ENCODE measurements at places on chromosomes 16 and 17. TPM values are rescaled to one million over a fixed set of nuclear protein-coding genes. Genes with fewer than 3 reads are reported as not detected.

The CEP295NL gene
- 2.1 TPM for total RNA-seq

GRCh38 chr17:75116737-75117136 lies 7.0 kb downstream of the ARMC7 start:
- no peak for DNase-seq

- DNase-seq, result no peak
Measured at GRCh38 chr16:75458029-75458428, 6.5 kb downstream of the TMEM170A start.

DNA sequence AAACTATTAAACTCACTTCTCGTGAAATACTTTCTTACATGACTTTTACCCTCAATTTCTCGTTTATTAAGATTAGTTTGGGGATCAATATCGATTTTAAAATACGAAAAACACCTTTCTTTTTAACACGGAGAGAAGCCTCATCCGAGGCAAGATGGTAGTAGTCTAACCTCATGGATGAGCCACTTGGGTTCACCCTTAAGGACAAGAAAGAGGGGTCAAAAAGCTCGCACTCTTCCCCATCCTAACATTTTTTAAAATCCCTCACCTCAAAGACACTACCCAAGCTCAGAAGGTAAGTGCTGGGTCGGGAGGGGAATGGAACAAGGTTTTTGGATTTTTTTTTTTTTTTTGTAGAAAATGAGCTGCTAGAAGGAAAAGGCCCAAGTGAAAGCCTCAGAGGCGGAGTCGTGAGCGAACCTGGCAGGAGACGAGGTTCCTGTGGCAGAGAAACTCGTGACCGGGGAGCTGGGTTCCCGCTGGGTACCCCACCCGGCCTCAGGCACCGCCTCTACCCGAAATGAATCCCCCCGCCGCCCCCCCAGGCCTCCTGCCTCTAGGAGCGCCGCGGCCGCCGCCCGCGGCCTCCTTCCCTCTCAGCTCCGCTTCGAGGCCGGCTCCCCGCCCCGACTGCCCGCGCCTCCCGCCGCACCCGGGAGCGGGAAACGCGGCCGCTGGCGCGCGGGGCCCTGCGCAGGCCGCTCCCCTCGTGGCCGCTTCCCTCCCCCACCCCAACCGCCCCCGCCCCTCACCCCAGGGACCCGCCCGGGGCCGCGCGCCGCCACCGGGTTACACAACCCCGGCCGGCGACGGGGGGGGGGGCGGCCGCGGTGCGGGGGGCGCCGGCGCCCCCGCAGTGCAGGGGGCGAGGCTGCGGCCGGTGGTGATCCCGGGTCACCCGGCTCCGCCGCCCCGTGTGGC lies 1.6 kb downstream of the NUFIP2 start:
- DNase-seq, result peak; percentile 42

DNA sequence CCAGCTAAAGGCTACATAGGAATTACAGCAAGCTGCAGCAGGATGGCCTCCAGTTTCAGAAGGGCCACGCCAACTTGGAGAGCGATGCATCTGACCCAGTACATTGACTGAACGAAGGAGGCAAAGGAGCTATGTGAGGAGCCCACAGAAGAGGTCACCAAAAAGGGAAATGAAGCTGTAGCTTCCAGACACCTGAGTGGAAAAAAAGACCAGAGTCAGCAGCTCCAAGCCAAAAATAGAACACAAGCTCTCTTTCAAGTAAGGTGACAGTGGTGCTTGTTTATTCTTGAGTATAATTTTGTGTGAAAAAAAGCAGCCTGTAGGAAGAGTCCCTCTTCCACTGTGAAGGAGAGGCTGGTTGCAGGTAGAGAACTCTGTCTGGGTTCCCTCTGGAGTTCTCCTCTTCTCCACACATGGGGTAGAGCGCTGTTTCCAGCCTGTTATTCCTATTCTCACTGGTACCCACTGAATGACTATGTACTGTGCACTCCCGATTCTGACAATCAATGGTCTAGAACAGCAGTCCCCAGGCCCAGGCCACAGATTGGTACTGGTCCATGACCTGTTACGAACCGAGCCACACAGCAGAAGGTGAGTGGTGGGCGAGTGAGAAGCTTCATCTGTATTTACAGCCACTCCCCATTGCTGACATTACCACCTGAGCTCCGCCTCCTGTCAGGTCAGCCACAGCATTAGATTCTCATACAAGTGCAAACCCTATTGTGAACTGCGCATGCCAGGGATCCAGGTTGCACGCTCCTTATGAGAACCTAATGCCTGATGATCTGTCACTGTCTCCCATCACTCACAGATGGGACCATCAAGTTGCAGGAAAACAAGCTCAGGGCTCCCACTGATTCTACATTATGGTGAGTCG lies 15.1 kb downstream of the CCL4 start:
- peak; percentile 49 for DNase-seq

GRCh38 chr16:85187002-85187401 lies 74.7 kb upstream of the CIBAR2 start:
- no peak for DNase-seq

- DNase-seq, result peak; percentile 69
Measured at GRCh38 chr16:4313563-4314531, 2.0 kb upstream of the GLIS2 start.

GRCh38 chr16:55497558-55497957 lies 11.3 kb upstream of the LPCAT2 start:
- no peak for DNase-seq

GRCh38 chr16:24036614-24037013 lies 200.8 kb downstream of the PRKCB start:
- peak; percentile 69 for DNase-seq

- DNase-seq, result no peak
Measured at GRCh38 chr16:87645802-87646201, 43.5 kb downstream of the JPH3 start.

DNA sequence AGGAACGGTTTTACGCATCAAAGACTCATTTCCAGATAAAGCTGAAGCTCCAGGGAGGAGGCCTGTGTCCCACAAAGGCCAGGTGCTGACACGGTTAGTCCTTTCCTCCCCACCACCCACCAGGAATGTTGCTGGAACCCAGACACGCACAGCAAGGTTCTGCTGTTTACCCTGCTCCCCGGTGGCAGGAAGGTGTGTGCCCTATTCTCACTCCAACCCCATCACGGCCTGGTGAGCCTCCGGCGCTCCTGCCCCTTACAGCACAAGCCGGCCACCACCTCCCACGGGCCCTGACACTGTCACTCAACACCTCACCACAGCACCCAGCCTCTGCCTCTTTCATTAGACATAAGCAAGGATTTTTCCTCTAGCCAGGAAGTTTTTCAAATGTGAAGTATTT lies 47.8 kb downstream of the ANKRD11 start:
- DNase-seq, result no peak

GRCh38 chr16:89102041-89102471 lies 8.4 kb downstream of the ACSF3 start:
- no peak for DNase-seq

DNA sequence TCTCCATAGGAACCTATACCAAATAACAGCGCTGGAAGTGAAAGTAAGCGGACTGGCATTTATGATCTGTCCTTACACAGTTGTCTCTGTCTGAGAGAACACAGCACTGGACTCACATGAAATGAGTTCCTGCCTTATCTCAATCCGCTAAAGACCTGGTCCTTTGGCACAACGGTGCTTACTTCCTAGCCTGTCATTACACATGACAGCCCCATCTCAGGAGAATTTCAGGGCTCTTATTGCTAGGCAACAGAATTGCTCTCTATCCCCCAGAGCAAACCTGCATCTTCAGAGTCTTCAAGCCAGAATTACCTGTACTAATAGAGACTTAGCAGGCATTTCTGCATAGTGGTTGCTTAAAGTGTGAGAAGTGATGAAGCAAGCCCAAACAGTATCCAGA lies 4.3 kb downstream of the KCNJ2 start:
- no peak for DNase-seq

GRCh38 chr17:72244494-72244893 lies 123.7 kb downstream of the SOX9 start:
- no peak for DNase-seq

- peak; percentile 54 for DNase-seq
Measured at GRCh38 chr17:42804918-42805367, 6.3 kb downstream of the CNTD1 start.

DNA sequence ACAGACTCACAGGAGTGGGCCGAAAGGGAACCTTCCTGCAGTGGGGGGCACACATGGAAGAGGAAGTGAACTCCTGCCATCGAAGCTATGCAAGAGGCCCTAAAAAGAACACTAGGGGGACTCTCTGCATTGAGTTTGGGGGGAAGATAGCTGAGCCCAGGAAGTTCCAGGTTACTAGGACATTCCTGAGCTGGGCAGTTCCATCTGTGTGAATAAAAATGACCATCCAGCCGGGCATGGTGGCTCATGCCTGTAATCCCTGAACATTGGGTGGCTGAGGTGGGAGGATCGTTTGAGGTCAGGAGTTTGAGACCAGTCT lies 211.8 kb downstream of the ZNF423 start:
- DNase-seq, result peak; percentile 3

DNA sequence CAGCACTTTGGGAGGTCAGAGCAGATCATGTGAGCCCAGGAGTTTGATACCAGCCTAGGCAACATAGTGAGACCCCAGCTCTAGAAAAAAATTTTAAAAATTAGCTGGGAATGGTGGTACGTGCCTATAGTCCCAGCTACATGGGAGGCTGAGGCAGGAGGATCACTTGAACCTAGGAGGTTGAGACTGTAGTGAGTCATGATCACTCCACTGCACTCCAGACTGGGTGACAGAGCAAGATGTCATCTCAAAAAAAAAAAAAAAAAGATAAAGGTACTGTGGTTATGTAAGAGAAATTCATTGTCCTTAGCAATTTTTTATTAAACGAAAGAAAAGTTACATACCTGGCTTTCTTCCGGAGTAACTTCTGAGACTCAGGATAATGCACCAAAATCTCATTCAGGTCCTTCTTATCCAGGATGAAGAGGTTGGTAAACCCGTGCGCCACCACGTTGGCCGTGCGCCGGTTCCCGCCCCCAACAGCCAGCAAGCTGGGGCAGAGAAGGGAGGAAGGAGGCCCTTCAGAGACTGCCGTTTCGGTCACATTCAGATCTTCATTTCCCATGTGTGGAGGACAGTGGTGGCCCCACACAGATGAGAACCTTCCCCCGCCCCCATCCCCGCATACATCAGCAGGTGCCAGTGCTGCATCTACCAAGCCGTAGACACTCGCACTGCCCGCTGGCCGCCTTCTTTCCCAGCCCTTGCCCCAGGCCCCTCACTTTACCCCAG lies 73.7 kb downstream of the CNGB1 start:
- DNase-seq, result no peak

The POLDIP2 gene
- total RNA-seq, result 158 TPM

- DNase-seq, result peak; percentile 11
Measured at GRCh38 chr16:86307514-86307903, 202.8 kb upstream of the FOXF1 start.

- DNase-seq, result no peak
Measured at GRCh38 chr17:51907041-51907440, 251.5 kb downstream of the CA10 start.

DNA sequence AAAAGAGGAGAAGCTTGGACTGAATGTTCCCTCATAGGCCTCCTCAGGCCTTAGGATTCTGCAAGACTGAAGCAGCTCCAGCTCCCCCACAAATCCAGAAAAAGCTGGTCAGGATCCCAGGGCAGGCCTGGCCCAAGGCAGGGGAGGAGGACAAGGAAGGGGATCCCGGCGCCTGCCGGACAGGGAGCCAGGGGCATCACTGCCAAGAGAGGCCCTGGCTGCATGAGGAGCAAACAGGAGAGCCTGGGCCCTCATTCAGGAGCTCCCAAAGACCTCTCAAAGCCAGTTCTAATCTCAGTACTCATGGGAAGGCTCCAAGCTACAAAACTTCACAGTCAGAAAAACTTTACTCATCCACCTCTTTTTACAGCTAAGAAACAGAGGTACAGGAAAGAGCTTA lies 67.3 kb downstream of the ZNF423 start:
- no peak for DNase-seq

- DNase-seq, result no peak
Measured at GRCh38 chr17:74798239-74798707, 22.1 kb upstream of the NAT9 start.

DNA sequence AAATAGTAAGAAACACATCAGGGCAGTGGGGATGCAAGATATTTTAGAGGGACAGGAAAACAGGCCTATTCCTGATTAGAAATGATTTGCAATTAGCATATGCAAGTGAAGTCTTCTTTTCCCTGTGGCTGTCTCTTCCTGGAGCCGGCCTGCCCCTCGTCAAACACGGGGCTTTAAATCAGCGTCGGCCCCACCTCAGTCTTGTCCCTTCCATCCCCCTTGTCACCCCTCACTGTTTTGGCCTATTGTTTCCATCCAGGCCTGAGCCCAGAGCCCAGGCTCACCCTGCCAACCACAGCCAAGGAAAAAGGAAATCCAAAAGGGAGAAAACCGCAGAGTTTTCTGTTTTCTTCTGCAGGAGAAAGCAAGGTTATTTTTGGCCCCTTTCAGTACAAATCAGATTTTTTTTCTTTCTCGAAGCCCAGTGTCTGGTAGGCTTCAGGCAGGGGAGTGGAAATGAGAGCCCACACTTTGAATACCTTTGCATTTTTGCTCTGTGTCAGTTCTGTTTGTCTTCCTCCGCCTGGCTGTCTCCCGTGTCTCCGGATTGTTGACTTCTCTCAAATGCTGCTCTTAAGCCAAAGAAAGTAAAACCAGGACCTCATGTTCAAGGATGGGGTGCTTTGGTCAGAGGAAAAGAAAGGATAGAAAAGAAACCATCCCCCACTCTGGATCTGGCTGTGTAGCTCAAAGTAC lies 399.9 kb upstream of the CDH11 start:
- DNase-seq, result no peak

The XYLT1 gene
- total RNA-seq, result 0.10 TPM

- no peak for DNase-seq
Measured at GRCh38 chr17:5683241-5683640, 98.9 kb upstream of the NLRP1 start.

The CDRT4 gene
- not detected for total RNA-seq

- no peak for DNase-seq
Measured at GRCh38 chr16:19938536-19938935, 53.9 kb upstream of the GPRC5B start.

DNA sequence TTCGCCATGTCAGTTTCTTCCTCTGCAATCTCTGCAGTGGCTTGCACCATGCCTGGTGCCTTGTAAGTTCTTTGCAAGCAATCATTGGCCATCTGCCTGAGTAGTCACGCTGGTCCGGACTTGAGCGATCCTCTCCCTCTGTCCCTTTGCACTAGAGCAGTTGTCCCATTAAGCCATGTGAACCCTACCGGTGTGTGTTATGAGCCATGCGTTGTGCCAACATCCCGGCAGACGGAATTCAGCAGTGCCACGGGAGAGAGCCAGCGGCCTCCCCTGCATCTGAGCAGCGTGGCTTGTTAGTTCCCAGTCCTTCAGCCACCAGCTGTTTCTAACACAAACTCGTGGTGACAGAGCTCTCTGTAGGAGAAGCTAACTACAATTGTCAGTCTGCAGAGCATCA lies 275.1 kb upstream of the HSBP1 start:
- DNase-seq, result no peak

The ACE gene
- not detected for total RNA-seq

DNA sequence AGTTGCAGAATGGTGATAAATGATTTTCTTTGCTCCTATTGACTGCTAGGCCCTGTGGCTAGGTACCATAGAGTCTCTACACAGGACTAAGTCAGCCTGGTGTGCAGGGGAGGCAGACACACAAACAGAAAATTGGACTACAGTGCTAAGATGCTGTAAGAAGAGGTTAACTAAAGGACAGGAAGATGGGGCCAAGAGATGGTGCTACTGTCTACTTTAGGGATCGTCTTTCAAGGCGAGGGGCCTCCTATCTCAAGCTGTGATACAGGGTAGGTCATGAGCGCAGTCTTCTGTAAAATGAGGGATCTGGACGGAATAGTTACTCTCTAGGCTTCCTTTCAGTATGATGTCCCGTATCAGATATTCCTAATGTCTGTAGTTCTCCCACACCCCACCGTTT lies 817 bp downstream of the NME1 start:
- DNase-seq, result peak; percentile 26

GRCh38 chr17:58252141-58252540 lies 13.8 kb downstream of the LPO start:
- DNase-seq, result no peak

The NCOR1 gene
- total RNA-seq, result 72.4 TPM

All from HT-29 (cell line).